ENCODE measurements at places on chromosomes 5 and 9.

- DNase-seq: no peak
Measured at GRCh38 chr9:4831944-4832343, 39.2 kb downstream of the RCL1 start.

GRCh38 chr5:1778138-1779020 is 21.3 kb downstream of the MRPL36 start:
- no peak for DNase-seq

- no peak for DNase-seq
Measured at GRCh38 chr5:172165465-172165864, 22.6 kb downstream of the STK10 start.

GRCh38 chr9:111451570-111451969 is 32.6 kb downstream of the ECPAS start:
- DNase-seq: no peak

GRCh38 chr9:8332331-8332650 is 532.7 kb upstream of the DMAC1 start:
- no peak for DNase-seq

DNA sequence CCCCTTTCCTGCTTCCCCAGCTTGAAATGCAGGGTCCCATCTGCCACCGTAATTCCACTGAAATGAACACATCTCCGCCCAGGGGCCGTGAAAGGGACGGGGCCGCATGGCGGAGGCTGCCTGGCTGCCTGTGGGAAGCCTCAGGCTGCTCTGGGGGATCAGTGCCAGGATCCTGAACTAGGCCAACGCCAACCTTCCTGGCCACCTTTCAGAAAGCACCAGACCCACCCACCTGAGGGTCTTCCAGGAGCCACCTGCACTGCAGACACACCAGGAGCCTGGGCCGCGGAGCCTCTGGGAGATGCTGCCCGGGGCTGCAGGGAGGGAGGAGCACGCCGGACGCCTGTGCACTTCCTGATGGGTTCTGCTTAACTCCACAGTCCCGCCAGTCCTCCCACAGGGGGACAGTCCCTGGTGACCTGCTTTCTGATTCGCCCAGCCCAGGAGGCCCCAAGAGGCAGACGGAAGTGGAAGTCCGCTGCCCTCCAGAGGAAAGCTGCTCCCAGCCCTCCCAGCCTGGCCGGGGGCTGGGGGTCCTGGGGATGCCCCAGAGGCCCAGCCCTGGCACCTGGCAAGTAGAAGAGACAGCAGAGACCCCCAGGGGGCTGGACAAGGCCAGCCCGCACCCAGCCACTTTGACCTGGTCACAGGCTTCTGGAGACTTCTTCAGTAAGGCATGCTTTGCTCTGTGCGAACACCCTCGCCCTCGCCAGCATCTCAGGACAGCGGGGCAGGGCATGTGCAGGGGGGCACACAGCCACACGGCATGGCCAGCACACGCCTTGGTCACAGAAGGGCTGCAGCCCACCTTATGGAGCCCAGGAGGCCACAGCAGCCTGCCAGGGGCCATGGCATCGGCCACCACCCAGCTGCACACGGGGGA is at the start of gene CARD9:
TSS of gene CARD9 (minus strand) at position 370 of the 883 bp plus-strand sequence. CDS start 1,591 bp downstream, outside the sequence.
- DNase-seq: no peak

GRCh38 chr5:3300726-3301125 is 294.9 kb upstream of the IRX1 start:
- DNase-seq: no peak

Measured in GM18507 (cell line).